ENCODE measurements at places on chromosomes 6 and 20. TPM values are rescaled to one million over a fixed set of nuclear protein-coding genes. Genes with fewer than 3 reads are reported as not detected.

The SALL4 gene
- 0.07 TPM for total RNA-seq

The DDAH2 gene
- total RNA-seq = 66.1 TPM

The GTPBP2 gene
- total RNA-seq = 80.7 TPM

The DPPA5 gene
- total RNA-seq = not detected

The ID4 gene
- 19.0 TPM for total RNA-seq
